Activated CD4-positive, alpha-beta T cell treated with anti-CD3 and anti-CD28 coated beads, Interleukin-2, amount 50 U/mL, for 4 hours (primary cell): ENCODE measurements at places on chromosomes 12 and 14.

DNA sequence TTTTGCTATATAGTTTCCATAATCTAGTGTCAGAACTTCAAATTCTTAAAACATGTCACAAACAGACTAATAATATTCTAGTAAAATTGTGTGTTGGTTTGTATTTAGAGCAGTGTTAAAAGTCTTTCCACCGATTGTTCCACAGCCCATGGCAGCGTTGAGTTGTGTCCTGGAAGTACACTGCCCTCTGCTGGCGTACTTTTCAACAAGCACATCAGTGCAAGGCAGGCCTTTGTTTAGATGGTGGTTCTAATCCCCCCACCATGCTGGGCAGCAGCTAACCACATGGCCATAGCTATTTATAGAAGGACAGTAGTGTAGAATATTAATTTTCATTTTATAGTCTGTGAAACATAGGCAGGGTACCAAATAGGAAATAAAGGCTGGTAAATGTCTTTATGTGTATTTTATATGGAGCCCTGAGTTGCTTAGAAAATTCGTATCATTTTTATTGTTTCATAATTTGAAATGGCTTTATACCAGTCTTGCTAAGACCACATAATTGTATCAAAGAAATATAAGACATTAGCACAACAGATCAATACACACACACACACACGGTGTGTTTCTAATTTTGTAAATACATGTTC, 235.4 kb downstream of the SEC23A start:
- DNase-seq, result peak; percentile 33

GRCh38 chr12:118743896-118744700, 237.2 kb upstream of the SRRM4 start:
- DNase-seq, result no peak

GRCh38 chr14:105060751-105061427, 4.3 kb downstream of the GPR132 start:
- no peak for DNase-seq

DNA sequence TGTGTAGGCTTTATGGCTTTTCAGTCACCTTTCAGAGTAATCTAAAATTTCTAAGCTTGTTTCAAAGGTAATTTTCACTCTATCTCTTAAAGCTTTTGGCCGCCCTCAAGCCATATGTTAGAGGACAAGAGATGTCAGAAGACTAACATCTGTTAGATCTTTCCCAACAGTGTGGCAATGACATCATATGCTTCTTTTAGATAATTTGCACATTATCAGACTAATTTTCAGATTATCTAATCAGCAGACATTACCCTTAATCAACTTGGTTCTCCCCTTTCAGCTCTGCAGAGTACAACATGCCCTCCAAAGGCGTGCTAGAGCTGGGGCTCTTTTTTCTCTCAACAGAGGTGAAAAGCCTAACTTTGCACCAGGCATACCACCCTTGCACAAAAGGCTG, 207.1 kb downstream of the DPF3 start:
- DNase-seq, result no peak

DNA sequence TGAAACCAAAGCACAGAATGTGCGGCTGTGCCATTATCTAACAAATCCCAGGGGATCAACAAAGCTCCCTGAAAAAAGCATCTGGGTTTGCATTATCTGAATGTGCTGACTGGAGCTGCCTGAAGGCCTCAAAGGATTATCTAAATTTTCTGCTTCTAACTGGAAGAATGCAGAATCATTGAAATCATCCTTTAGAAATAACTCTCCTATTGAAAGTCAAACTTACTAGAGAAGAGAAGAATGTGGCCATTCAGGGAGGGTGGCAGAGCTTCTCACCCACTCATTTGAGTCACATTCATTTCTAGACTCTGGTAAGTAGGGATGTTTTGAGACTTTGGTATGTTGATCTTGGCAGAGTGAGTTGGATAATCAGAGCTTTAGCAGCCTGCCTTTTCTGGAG, 220.6 kb upstream of the RGS6 start:
- DNase-seq, result no peak

GRCh38 chr12:75656648-75657047, 145.2 kb upstream of the KRR1 start:
- no peak for DNase-seq

DNA sequence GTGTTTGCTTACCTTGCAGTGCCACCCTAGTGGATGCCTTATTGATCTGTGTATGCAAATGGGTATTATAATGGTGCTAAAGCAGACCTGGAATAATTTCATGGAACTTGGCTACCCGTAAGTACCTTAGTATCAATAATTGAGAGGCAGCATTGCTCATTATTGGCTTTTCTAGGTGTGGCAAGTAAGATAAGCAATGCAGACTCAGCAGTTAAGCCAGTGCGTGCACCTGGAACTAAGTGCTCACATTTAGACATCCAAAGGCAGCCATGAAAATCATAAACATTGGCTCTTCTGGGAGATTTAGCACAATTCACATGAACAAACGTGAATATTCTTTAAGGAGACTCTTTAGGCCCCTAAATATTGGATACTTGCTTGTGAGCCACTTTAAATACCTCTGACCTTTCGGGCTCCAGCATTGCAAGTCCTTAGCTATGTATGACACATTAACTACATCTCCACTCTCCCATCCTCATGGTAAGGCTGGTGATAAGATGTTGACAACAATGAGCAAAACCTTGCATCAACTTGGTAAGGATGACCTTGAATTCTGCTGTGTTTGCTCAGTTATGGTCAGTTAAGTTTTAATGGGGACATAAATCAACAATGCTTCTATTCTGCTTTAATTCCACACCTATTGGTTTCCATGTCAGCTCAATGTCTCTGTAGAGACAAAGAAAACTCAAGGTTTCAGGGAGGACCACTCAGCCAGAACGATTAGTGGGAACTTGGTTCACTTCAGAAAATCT, 112.0 kb downstream of the SLC5A8 start:
- no peak for DNase-seq

GRCh38 chr12:57909056-57909455, 32.3 kb upstream of the ATP23 start:
- DNase-seq, result no peak

DNA sequence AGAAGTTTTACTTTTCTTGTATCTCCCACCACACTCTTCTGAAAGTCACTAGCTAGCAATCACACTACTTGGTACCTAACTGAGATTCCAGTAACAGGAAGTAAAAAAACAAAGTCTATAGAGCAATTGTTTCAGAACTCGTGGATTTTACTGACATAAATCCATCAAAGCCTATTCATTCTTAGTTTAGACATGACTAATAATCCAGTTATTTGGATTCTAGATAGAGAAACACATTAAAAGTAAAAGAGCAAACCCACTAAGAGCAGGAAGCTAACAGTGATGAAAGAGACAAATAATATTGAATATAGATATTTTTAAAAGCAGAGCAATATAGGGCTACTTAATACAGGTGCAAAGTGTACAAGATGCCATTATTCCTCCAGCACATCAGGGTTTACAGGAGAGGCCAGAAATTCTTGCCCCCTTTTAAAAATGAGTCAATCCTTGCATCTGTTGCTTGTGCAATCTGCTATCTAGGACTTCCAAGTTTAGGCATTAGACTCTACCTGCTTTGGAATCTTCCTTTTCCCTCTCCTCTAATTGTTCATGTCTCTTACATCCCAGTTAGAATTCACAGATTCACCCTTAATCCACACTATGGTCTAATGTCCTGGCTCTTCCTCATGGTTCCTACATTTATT, 6.0 kb downstream of the HEATR5A start:
- no peak for DNase-seq

GRCh38 chr12:117212563-117213190, 22.4 kb upstream of the FBXO21 start:
- peak; percentile 60 for DNase-seq

GRCh38 chr12:102992297-102992696, 34.8 kb downstream of the ASCL1 start:
- DNase-seq, result no peak

DNA sequence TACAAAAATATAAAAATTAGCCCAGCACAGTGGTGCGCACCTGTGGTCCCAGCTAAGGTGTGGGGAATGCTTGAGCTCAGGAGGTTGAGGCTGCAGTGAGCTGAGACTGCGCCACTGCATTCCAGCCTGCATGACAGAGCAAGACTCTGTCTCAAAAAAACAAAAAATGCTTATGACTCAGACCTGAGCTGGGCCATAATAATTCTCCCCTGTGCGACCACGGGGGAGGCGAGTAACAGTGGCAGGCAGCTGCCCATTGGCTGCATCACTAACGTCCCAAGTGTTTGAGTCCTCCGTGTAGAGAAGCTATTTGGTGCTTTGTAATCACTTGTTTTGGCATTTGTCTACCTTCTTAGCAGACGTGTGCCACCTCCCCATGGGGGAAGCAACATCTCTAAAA, 24.9 kb downstream of the PSMC1 start:
- no peak for DNase-seq

GRCh38 chr12:119179335-119180021, 747 bp downstream of the HSPB8 start:
- no peak for DNase-seq

DNA sequence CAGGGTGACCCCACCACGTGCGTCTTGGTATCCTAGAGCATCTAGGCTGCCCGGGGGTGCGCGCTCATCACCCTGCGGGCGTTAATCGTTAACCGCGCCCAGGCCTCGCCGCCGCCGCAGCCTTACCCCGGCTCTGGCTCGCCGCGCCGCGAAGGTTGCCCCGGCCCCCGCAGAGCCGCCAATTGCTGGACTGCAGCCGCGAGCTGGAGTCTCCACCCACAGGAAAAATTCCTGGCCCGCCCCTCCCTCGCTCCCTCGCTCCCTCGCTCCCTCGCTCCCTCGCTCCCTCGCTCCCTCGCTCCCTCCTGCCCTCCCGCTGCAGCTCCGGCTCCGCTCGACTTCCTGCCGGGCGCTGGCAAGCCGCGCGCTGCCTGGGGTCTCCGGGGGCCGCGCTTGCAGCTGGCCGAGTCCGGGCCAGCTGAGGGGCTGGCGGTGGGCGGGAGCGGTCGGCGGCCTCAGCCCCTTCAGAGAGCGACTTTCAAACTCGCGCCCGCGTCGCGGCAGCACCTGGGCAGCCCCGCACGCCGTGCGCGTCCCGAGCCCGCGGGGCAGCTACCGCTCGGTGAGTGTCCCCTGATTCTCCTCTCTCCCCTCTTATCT, at the start of gene PLEKHG3:
Gene PLEKHG3, plus strand, starts transcription at position 282 of the 600 bp plus-strand sequence. CDS start 23,208 bp downstream, outside the sequence.
- no peak for DNase-seq

- DNase-seq, result no peak
These were observed 14.3 kb upstream of the CHURC1 start for GRCh38 chr14:64899958-64900357.

DNA sequence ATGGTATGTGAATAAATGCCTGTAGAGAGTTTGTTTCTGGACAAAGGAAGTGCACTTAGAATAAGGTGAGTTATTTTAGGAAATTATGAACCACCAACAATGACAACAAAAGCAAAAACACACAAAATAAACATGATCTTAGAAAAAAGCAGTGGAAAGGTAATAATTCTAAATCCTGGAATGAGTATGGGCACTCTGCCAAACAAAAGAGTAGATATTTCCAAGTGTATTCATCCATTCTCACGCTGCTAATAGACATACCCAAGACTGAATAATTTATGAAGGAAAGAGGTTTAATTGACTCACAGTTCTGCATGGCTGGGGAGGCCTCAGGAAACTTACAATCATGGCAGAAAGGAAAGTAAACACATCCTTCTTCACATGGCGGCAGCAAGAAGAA, 269.3 kb upstream of the NPAS3 start:
- no peak for DNase-seq

DNA sequence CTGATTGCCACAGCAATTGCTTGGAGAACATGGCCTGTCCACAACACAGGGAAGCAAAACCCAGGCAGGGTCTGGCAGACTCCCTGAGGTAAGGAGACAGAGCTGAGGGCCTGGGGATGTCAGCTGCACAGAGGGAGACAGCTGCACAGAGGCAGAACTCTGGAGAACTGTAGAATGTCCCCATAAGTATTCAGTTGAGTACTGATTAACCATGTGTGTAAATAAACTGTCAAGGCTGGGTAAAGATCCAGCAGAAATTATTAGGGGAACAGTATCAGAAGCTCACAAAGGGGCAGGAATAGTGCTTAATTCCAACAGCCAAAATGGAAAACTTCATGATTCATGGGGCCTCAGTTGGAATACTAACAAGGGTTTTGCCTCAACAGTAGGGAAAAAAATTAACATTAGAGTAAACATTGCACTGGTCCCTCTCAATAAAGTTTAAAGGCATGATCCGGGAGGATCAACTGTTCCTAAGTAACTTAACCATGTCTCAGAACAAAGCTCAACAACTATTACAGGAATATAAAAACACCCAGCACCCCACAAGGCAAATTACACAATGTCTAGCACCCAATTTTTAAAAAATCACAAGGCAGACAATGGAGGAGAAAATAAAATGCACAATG, 201.3 kb upstream of the RASSF8 start:
- no peak for DNase-seq

DNA sequence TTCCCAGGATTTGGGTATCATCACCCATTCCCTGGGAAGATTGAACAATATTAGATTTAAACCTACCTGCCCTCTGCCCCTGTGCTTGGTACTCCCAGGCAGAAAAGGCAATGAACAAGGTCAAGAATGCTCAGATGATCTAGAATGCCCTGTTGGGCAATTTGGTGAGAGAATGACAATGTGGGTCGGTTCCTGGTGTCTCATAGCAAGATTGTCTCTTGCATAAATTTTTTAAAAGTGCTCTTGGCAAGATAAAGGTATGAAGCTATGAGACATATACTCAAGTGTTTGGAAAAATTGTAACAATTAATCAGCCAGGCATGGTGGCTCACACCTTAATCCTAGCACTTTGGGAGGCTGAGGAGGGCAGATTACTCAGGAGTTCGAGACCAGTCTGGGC, 86.0 kb upstream of the OTX2 start:
- DNase-seq, result no peak

GRCh38 chr14:70601162-70601561, 707 bp upstream of the MED6 start:
- DNase-seq, result no peak

DNA sequence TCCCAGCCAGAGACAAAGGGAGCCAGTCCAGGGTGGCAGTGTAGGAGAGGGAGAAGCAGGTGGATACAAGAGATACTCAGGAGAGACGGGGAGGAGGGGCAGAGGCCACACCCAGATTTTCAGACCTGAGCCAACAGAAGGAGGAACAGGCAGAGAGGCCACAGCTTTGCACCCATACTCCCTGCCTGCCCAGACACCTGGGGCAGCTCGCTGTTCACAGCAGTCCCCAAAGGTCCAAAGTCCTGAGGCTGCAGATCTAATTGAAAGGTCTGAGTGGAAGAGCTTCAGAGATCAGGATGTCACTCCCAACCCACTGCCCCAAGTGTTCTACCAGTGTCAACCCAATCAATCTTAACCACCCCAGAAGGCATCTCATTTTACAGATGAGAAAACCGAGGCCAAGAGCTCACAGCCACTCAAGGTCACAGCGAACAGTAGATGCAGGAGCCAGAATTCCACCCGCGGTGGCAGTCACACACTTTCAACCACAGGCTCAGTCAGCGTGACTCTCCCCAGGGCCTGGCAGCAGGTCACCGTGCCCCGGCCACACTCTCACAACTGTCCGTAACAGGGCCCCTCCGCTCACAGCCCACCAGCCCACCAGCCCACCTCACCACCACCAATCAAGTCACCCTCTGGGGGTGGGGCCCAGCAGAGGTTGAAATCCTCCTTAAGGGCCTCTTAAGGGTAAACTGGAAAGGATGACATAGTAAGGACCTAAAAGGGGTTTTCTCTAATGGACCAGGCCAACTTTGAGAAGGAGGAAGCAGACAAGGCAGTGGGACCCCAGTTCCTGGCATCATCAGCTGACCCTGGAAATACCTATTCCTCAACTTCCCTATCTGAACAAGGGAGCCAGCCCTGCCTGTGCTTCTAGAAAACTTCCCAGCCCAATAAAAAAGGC, 33.3 kb downstream of the ACTN1 start:
- DNase-seq, result no peak
